ENCODE measurements at places on chromosomes 7 and 10.

GRCh38 chr7:20141666-20142065, 75.5 kb downstream of the MACC1 start:
- no peak for DNase-seq

- DNase-seq: no peak
Measured at GRCh38 chr7:144534196-144534595, 130.7 kb upstream of the NOBOX start.

- DNase-seq: no peak
Measured at GRCh38 chr7:20783125-20783699, 3.5 kb downstream of the SP8 start.

DNA sequence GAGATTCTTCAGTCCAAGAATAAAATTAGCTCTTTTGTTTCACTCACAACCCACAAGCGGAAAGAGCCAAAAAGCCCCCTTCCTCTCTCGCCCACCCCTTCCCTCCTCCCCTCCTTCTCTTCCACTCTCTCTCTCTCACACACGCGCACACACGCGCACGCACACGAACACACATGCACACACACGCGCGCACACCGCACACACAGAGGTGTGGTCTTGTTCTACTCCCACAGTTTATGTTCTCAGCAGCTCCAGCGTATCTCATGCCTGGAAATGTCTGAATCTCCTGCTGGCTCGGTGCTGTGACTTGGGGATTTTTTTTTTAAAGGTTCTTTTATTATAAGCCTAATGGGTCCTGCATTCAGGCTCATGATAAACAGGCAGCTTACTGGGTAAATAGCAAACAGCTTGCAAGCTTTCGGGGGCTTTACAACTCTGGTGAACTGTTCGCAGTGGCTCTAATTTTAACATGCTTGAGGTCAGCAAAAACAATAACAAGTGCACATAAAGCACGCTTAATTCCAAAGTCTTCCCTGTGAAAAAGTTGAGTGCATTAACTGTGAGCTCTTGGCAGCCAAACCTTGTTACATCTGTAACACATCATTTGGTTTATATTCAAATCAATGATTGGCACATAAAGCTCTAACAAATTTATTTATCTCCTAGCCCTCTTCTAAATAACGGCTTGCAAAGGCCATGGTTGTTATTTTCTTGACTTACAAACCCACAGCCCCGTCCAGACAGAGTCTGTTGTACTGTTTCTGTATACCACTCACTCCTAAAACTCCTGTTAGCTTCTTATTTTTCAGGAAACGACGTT, 424.1 kb upstream of the MGMT start:
- no peak for DNase-seq

All from stimulated activated CD4-positive, alpha-beta T cell treated with anti-CD3 and anti-CD28 coated beads, Interleukin-15, amount 100 ng/mL, for 24 hours (primary cell).